ENCODE measurements at places on chromosomes 6 and 20.

GRCh38 chr20:43987531-43987930 lies 72.9 kb downstream of the TOX2 start:
- no peak for DNase-seq

GRCh38 chr6:63529498-63529897 lies 42.8 kb upstream of the LOC128125822 start:
- DNase-seq, result no peak

GRCh38 chr20:44946271-44946852 lies 13.8 kb downstream of the TOMM34 start:
- DNase-seq, result peak; percentile 51

GRCh38 chr6:14035071-14035847 lies 82.3 kb upstream of the CD83 start:
- DNase-seq, result no peak

- DNase-seq, result no peak
These were observed 10.0 kb downstream of the PTK7 start for GRCh38 chr6:43086022-43086658.

- DNase-seq, result no peak
These were observed 110.0 kb downstream of the QRSL1 start for GRCh38 chr6:106739387-106739786.

- DNase-seq, result no peak
These were observed 54.4 kb downstream of the TGM2 start for GRCh38 chr20:38110525-38111178.

GRCh38 chr6:129251669-129252376 lies 368.9 kb downstream of the LAMA2 start:
- DNase-seq, result peak; percentile 36

- DNase-seq, result peak; percentile 77
These were observed at the start of gene DTNBP1 for GRCh38 chr6:15662326-15663129. Gene DTNBP1, minus strand, starts transcription at chr6:15663028. Its CDS starts 159 bp downstream, at chr6:15662869.

- no peak for DNase-seq
These were observed 310.3 kb downstream of the CDH26 start for GRCh38 chr20:60268491-60268890.

- peak; percentile 34 for DNase-seq
These were observed 36.3 kb upstream of the SIRT5 start for GRCh38 chr6:13538084-13538483.

GRCh38 chr6:106727480-106728149 lies 98.2 kb downstream of the QRSL1 start:
- no peak for DNase-seq

- peak; percentile 38 for DNase-seq
These were observed 19.3 kb upstream of the LY86 start for GRCh38 chr6:6569096-6569810.

- DNase-seq, result no peak
These were observed 42.1 kb downstream of the MDFI start for GRCh38 chr6:41680182-41680965.

GRCh38 chr6:34866509-34866908 lies 21.3 kb downstream of the TAF11 start:
- DNase-seq, result no peak

DNA sequence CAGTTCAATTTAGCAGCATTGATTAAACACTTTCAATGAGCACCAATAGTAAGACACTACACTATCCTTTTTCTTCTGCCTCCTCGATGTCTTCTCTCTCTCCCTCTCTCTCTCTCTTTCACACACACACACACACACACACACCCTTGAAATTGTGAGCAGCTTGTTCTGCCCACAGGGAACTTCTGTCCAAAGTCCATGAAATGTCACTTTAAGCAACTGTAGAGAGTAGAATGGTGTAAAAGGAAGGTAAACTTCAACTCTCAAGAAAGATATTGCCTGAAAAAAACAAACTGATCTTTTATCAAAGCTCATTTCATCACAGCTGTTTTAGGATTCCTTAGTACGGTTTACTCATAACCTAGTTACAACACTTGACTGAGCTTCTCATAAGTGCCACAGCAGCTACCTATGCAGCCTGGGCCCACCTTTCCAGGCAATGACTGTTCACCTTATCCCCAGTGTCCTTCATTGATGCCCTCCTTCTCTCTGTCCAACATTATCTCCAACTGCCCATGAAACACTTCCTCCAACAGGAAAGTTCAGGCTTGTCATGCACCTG lies 107.0 kb downstream of the TNFRSF21 start:
- no peak for DNase-seq
